ENCODE measurements at places on chromosomes 3 and 15.

- H3K4me1 ChIP-seq = peaks cover 10% of the 10 kb centered on the region
- DNase-seq = no peak
- no peak overlapping the region for H3K4me3 ChIP-seq
- H3K36me3 ChIP-seq = no peaks in the 10 kb centered on the region
These were observed 21.7 kb downstream of the MELTF start for GRCh38 chr3:197007953-197008352.

GRCh38 chr15:60414016-60414682, 16.4 kb upstream of the ANXA2 start:
- no peak for DNase-seq
- no peak overlapping the region for H3K27ac ChIP-seq
- peaks cover 5% of the 10 kb centered on the region for H3K4me1 ChIP-seq
- no peak overlapping the region for H3K4me3 ChIP-seq
- no peaks in the 10 kb centered on the region for H3K36me3 ChIP-seq

DNA sequence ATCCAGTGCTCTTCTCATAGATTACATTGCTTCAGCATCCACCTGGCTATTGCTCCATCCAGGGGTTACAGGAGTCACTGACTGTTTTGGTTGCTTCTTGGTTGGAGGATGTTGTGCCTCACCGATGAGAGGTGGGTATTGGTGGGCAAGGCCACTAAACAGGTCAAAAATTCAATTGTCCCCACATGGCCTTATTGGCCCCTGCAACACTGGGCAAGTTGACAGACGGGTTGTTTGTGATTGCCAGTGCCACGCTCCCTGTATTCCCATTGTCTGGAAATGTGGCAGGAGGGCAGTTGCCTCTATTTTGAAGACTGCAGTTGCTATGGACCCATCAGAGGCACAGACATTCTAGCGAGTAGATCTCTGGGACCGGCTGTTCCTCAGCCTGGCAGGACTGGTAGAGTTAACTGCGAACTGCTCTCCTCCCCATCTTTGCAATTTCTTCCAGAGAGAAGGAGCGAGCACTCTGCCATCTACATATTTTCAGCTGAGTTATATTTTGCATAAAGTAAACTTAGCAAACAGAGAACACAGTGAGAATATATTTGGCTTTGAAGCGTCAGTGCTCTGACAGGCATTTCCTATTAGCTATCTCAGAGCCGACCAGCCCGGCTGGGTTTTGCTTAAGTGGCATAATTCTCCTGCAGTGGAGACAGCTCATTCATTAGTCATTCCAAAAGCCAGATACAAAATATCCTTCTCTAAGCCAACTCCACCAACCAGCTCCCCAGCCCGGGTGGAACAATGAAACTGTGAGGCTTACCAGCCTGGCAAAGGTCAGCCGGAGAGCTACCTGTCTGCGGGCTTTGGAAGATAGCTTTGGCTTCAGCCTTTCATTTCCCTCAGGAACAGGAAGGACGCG, 26.0 kb upstream of the MAGEF1 start:
- no peaks in the 10 kb centered on the region for H3K4me1 ChIP-seq
- DNase-seq = no peak
- no peaks in the 10 kb centered on the region for H3K36me3 ChIP-seq
- H3K4me3 ChIP-seq = no peak overlapping the region

GRCh38 chr3:87828046-87828445, 230.8 kb downstream of the CGGBP1 start:
- H3K27ac ChIP-seq = no peak overlapping the region
- H3K4me1 ChIP-seq = no peaks in the 10 kb centered on the region
- H3K36me3 ChIP-seq = no peaks in the 10 kb centered on the region
- H3K4me3 ChIP-seq = no peak overlapping the region

DNA sequence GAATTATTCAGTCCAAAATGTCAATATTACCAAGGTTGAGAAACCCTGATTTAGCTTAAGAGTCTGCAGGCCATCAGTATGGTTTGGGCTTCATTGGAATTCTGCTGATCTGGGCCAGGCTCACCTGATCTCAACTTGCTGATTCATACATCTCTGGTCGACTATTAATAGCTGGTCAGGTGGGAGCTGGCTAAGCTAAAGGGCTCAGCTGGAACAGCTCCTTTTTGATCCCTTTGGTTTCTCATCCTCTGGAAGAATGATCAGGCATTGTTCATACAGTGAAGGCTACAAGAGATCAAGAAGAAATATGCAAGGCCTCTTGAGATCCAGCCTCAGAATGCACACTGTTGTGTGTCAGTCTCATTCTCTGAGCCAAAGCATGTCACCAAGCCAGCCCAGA, 123.3 kb upstream of the MME start:
- no peak overlapping the region for H3K27ac ChIP-seq
- no peak for DNase-seq
- H3K4me3 ChIP-seq = no peak overlapping the region
- no peaks in the 10 kb centered on the region for H3K4me1 ChIP-seq
- no peaks in the 10 kb centered on the region for H3K36me3 ChIP-seq
- H3K27me3 ChIP-seq = no peaks in the 10 kb centered on the region

DNA sequence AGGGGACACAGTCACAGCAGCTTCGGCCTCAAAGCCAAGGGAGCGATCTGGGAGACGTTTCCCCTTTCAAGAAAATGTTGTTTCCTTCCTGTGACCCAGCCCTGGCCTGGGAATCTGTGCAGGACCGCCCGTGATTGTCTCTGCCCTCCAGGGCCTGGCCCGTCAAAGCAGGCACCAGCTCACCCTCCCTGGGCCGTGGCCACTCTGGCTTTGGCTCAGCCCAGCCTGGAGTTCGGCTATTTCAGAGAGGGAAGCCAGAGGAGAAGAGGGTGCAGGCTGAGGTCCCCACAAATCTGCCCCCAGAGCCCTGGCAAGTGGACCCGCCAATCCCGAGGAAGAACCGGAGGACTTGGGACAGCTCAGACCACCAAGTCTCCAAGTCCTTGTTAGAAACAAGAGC, 12.7 kb downstream of the GATA2 start:
- H3K27ac ChIP-seq = no peak overlapping the region
- peaks cover 23% of the 10 kb centered on the region for H3K4me1 ChIP-seq
- H3K36me3 ChIP-seq = peaks cover 10% of the 10 kb centered on the region
- no peak for DNase-seq
